NCI-H526 treated with DMSO at 0.1 percent for 48 hours (cell line): ENCODE measurements at places on chromosomes 11 and 22.

- DNase-seq = no peak
Observed at GRCh38 chr11:125517116-125517770, 21.2 kb upstream of the FEZ1 start.

GRCh38 chr11:60378354-60378753, at the start of gene MS4A7:
Gene MS4A7, plus strand, starts transcription at chr11:60378532. Its CDS starts 4,610 bp downstream, at chr11:60383142.
- no peak for DNase-seq

- no peak for DNase-seq
Observed at GRCh38 chr22:38524429-38524828, 18.3 kb upstream of the DDX17 start.

GRCh38 chr22:48478529-48479265, 1349.0 kb downstream of the BRD1 start:
- no peak for DNase-seq

DNA sequence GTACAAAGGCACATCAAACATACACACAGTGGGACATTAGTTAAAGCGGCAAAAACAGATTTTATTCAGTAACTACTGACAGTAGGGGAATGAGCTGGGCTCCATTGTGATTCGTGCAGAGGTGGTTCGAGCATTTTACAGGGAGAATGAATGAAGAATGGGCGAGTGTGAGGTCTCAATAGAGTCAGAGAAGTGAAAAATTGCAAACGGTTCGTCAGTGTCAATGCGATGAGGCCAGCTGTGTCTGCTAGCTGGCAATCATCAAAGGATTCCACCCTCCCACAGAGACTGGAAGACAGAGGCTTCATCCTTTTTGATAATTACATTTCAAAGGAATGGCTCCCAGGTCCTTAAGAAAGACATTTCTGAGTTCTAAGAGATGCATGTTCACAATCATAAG, 17.4 kb downstream of the OR4D9 start:
- no peak for DNase-seq

GRCh38 chr22:37282385-37282677, at the start of gene CYTH4:
Gene CYTH4, plus strand, starts transcription at chr22:37282508. Its CDS starts 62 bp downstream, at chr22:37282570.
- no peak for DNase-seq

DNA sequence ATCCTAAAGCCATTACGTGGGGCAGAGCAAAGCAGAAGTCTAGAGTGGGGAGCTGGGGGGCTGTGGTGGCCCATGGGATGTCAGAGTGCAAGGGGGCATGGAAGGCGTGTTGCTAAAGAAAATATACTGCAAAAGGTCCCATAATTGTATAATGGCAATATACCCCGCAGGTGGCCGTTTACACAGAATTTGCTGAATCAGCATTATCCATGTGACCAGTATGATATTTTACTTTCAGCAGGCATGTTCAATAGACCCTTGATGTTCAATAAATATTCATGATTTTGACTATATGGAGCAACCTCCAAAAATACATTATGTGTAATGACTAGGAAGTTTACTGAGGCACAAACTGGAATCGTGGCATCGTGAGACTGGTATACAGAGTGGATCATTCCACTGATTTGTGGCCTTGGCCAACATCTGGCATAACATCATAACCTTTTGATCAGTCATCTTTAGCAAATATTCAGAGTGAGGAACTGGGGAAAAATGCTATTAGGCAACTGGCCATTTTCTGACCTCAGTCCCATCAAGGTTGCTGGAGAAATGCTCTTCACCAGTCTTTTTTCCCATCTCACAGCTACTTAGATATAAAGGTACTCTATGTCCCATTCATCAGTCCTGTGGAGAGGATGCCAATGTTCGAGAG, 29.3 kb upstream of the PPP2R1B start:
- no peak for DNase-seq

DNA sequence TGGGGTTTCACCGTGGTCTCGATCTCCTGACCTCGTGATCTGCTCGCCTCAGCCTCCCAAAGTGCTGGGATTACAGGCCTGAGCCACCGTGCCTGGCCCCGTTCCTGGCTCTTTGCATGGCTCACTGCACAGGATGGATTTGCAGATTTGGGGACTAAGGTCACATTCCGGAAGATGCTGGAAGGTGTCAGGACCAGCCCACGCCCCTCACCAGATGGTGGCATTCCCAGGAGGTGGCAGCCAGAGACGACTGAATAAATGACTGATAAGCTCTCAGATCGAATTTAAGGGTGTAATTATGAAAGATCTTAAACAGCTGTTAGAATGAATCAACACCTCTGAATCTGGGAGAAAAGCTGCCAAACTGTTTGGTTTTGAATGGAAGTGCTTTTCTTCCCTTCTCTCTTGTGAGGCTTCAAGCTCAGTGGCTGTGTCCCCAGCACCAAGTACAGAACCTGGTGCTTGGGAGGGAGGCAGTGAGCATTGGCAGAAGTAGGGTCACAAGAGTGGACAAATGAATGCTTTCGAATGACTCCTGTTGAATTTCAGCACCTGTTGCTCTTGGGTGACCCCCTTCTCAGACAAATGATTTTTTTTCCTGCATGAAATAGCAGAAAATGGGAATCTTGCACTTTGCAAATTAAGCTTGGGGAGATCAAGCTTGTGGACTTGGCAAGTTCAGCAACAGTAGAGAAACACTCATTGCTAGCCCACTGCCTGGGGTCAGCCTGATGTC, 69.6 kb downstream of the KIAA1671 start:
- DNase-seq = no peak

DNA sequence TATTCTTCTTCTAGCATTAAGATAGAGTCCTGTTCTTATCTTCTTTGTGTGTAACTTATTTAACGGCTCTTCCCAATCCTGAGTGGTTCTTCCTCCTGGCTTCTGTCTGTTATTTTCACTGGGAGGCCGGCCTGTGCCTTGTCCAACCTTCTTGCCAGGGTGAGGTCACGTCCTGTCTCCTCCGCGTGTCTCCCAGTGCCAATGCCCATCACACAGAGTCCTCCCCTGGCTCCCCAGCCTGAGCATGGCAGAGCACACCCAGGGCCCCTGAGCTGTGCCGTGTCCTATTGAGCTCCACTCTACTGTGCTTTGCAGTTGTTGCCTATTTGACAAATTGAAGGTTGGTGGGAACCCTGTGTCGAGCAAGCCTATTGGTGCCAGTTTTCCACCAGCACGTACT, 487.3 kb downstream of the BRD1 start:
- no peak for DNase-seq

- DNase-seq = no peak
Observed at GRCh38 chr11:109512249-109512648, 90.3 kb downstream of the C11orf87 start.

- no peak for DNase-seq
Observed at GRCh38 chr11:8777907-8778767, 95.5 kb downstream of the RPL27A start.

DNA sequence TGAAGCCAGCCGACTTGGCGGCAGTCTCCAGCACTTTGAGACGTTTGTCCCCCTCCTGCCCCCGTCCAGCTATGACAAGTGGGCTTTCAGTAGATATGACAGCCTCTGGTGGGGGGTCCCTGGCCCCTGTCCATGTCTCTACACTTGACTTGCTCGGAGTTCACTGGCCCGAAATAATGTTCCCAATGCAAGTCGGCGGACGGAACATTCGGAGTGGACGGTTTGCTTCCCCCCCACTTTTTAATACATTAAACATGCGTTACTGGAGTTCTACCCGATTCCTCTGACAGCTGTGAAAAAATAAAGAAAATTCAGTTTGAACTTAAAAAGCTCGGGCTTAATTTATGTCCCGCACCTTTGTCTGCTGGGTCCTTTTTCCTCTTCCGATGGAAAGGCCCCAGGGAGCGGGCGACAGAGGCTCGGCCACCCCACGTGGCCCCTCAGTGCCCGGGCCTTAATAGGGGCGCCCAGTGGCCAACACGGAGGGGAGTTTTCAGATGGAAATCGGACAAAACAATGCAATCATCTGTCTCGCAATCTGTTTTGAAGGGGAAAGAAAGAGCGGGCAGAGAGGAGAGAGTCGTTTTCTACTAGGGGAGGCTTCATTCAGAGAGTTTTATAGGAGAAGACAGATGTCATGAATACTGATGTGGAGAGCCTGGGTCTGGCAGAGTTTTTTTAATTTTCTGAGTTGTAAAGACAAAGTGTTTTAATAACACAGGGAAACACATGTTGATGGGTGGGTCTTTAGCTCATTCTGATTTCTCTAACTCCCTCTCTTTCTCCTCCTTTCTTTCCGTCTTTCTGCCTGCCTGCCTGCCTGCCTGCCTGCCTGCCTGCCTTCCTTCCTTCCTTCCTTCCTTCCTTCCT, 50.2 kb downstream of the SMIM38 start:
- no peak for DNase-seq

DNA sequence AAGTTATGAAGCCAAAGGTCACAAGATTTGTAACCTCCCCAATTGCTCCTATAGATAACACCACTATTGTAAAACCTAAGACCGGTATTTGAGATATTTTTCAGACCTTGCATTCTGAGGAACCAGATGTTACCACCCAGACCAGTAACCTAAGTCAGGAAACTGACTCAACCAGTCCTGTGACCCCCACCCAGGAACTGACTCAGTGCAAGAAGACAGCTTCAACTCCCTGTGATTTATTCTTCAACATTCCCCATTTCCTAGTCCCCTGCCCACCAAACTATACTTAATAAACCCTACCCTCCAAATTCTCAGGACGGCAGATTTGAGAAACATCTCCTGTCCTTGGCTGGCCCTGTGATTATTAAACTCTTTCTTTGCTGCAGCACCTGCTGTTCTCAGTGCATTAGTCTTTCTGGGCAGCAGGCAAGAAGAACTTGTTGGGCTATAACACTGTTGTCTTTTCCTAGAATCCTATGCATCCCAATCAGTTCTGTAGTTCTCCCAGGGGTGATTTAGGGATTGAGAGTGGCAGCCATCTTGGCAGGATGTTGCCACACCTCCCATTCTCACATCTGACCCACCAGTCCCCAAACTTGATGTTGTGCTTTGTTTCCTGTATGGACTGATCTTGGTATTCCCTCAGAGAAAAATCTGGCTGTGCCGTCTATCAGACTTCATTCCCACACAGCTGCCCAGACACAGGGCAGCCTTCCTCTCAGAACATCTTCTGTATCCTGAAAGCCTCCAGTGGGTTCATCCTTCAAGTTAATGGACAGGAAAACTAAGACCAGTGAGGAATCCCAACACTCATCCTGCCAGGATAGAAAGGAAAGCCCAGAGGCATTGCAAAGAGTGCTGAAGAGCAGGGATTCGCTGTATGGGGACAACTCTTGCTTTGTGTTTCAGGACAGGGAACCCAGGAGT, 104.0 kb downstream of the PDE2A start:
- no peak for DNase-seq

- peak; percentile 21 for DNase-seq
Observed at GRCh38 chr11:117931971-117932370, 2.8 kb upstream of the TMPRSS13 start.
